ENCODE measurements at places on chromosomes 2 and 18.
A peak's percentile ranks its signal among the peaks of the same experiment; 100 is the strongest.

DNA sequence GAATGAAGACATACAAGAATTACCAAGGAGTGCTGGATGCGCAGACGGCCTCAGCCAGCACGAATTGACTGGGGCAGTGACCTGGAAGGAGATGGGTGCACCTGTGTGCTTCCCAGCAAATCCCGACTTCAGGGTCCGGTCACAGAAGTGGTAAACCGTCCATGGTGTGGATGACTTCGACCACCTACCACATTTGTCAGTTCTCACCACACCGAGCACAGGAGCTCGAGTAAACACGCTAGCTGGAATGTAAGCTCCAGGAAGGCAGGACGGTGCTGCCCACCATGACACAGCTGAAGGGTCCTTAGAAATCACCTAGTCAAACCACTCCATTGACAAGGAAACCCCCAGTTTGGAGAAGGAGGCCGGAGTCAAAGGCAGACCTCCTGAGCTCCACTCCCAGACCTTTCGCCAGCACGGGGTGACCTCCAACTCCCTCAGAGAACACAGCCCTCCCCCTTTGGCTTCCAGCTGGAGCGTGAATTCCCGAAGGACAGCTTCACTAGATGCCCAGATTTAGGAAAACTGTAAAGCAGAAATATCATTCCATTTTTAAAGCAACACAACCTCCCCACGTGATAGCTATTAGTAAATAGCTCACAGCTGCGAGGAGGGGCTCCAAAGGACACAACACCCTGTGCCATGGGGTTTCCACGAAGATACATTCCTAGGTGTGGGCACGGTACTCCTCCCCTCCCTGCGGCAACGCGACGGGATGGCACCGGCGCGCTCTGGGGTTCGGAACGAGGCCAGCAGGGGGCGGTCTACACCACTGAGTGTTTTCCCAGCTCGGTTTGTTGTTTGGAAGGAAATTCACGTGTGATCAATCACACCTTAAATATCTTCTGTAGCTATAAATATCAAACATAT is 34.1 kb upstream of the GNAL start:
- peak; percentile 40 for DNase-seq

DNA sequence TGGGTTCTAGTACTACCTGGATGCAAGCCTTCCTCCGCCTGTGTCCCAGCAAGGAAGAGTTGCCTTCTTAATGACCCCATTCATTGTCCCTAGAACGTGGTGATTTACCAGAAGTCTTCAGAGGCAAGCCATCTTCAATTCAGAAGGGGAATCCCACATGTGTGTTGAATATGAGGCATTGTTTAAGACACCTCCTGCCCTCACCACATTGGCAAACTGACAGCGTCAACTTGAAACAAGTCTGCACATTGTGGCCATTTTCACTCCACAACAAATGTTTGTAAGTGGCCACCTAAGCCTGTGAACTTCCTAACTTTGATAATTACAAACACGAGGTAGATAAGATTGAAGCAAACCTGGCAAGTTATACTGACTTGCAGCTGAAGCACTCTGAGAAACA is 83.7 kb downstream of the TCF7L1 start:
- DNase-seq = no peak

DNA sequence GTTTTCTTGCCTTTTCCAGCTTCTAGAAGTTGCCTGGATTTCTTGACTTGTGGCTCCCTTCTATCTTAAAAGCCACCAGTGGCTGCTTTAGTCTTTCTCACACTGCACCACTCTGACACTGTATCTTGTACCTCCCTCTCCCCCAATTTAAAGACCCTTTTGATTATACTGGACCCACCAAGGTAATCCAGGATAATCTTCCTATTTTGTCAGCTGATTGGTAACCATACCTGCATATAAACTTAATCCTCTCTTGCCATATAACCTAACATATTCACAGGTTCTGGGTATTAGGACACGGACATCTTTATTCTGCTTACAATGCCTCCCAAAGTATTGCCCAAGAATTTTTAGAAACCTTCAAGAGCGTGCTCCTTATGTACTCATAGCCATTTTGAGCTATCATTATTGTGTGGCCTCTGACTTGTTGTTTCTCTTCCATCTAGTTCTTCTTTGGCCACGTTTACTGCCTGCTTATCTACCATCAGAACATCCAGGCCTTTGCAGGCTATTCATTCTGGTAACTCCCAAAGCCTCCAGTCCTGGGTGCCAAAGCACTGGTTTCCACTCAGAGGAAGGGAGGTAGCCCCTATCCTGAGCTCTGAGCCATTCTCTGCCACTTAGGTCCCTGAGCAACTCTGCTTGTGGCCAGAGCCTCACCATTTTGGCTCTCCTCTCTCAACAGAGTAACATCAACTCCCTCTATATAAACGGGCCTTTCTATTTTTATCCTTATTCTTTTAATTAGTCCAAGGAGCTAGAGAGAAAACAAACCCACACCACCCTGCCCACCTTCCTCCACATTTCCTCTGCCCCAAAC is 70.8 kb downstream of the MYO3B start:
- DNase-seq = no peak

DNA sequence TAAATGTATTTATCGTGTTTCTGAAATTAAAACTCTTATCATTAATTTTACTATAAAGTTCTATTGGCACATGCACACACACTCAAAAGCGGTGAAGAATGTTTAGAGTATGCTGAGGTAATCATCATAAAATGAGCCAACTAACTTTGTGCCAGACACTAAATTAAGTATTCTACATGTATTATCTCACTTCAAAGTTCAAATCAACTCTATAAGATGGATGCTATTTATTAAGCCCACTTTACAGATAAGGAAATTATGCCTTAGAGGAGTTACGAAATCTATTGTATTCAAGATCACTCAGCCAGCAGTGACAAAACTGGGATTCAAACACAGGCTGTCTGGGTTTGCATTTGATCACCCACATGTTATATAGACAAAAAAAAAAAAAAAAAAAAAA is 24.9 kb downstream of the OLA1 start:
- DNase-seq = no peak

DNA sequence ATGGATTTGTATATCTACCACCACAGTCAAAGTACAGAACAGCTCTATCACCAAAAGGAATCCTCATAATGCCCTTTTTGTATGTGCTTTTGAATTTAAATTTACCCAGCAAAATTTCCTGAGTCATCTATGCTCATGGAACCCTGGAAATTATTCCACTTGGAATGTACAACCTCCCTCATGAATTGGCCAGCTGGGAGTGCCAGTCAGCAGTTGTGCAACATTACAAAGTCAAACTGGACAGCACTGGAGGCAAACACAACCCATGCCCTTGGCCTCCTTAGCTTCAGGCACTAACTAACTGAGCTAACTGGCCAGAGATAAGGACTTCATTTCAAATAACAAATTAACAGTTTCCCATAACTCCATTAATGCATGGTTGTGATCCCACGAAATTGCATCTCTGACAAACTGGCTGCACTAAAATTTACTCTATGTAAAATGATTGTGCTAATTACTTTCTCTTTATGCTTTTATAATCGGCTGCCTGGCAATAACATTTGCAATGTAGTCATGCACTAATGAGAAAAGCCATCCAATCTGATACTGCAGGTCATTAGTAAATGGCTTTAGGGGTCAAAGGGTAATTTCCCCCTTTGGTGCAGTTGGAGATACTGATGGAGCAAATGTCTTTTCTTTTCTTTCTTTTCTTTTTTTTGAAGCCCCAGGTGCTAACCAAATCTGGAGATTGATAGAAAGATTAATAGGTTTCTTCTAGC is 270.5 kb downstream of the ACTR3 start:
- DNase-seq = no peak

DNA sequence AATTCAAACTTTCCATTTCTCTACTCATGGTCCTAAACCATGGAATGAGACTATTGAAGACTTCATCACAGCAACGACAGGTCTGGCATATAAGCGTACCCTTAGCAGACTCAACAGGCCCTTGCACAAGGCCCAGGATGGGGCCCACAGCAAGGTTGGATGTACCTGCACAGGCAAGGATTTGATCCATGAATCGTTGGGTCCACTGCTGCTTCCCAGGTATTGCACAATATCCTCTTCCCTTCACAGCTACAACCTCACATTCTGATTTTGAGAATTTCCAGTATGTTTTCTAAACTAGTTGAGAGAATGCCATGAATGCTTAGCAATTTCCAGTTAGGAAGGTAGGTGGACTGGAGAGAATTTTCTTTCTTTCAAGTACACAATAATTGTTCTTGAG is 515.8 kb downstream of the SUCLG1 start:
- no peak for DNase-seq

DNA sequence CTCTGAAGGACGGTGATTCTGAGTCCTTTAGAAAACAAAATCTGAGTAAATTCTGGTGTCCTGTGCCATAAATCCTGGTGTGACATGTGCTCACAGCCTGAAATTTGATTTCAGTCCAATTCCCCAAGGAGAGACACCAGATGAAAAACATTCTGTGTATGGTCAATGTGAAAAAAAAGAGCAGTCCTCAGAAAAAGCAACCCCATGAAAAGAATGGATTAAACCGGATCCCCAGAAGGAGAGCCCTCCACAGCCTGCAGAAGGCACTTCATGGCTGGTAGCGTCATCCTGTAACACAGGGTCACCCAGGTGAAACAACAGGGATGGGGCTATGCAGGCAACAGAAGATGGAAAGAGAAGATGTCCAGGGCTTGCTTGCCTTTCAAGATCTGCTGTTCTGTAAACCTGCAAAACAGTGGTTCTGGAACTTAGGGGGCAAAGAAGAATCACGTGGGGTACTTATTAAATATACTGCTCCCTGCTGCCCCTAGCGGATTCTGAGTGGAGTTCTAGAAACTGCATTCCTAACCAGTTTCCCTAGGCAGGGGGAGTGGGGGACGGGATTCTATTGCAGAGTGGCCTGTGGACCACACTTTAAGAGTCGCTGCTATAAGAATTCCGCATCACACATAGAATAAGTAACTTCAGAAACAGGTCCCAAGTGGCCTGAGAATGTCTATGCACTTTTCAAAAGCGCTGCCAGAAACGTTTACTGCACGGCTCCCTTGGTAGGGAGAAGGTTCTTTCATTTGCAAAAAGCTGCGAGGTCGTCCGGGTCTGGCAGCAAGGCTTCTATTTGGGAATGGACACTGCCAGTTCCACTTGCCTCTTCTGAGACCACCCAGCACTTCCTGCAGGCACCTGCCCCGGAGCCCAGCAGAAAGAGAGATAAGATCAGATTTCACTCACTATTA is 118.9 kb upstream of the ARL5A start:
- peak; percentile 72 for DNase-seq

GRCh38 chr18:44098551-44099098 is 582.1 kb upstream of the SETBP1 start:
- peak; percentile 9 for DNase-seq

DNA sequence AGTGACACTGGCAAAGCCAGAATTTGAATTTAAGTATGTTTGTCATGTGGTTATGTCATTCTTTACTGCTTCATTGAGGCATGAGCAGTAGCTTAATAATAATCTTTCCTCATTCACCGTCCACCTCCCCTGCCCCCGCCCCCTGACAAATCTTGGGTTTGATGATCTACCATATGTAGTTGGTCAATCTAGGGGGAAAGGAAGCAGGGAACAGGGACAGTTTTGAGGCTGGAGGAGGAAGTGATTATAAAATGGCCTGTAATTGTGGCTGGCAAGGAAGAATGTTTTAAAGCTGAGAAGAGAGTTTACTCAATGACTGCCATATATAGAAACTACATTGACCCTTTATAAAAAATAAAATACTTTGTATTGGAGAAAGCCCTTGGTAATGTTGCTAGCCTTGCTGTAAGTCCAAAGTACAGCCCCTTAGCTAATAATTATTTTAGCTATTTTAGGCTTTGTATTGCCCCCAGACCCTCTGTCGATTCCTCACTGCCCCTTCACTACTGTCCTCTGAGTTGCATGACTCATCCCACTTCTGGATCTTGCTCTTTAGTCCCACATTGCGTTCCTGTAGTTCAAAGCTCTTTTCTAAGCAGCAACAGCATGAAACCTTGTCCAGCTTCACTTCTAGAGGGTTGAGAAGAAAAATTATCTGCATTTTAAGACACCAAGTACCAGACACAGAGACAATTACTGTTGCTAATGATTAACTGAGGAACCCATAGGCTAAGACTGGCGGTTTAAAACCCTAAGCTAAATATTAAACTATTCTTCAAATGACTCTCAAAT is 38.4 kb downstream of the PELI1 start:
- peak; percentile 77 for DNase-seq

GRCh38 chr2:205077159-205077558 is 531.9 kb downstream of the PARD3B start:
- DNase-seq = no peak

DNA sequence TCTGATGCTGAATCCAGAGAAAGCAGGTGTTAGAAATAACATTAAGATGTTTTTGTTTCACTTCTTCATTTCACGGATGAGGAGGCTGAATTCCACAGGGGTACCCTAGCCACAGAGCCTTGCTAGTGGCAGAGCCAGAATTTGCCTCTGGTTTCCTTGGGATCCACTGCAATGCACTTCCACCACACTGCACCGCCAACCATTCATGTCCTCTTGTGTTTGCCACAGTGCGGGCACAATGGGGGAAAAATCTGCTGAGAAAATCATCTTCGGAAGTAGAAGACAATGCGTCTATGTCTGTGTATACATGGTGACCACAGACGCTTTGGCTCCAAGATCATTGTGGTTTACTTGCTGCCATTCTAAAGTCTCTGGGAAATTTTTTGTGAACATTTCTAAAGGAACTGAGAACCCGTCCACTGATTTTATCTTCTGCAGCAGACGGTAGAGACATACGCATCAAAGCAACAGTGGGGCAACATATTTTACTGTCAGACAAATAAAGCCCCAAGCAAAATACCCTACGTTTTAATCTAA is 14.9 kb downstream of the ICOS start:
- DNase-seq = no peak

- DNase-seq = no peak
These were observed 97.0 kb upstream of the REG3G start for GRCh38 chr2:78928502-78928901.

DNA sequence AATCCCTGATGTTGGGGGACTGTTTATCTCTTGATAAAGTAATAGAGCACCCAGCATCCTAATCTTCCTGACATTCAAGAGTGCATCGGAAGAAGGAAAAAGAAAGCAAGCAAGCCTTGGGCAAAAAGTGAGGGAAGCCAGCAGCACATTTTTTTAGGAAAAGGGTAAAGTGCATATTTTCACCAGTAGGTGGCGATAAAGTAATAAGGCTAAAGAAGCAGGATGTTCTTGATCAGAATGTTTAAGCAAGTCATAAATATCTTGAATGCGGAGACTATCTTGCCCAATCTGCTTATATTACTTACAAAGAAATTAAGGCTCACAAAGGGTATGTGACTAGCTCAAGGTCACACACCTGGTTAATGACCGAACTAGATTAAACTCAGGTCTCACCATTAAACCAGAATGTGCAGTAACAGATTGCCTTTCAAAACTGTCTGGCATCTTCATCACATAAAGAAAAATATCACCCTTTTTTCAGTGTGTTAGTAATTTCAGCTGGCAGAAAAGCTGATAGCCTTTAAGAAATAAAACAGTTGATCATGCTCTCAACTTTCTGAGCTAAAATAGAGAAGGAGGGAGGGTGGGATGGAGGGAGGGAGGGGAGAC is 83.8 kb downstream of the VIT start:
- peak; percentile 74 for DNase-seq

All from ACHN (cell line).